T-helper 17 cell (primary cell): ENCODE measurements at places on chromosomes 16 and 17. TPM values are rescaled to one million over a fixed set of nuclear protein-coding genes. Genes with fewer than 3 reads are reported as not detected.
A peak's percentile ranks its signal among the peaks of the same experiment; 100 is the strongest.

DNA sequence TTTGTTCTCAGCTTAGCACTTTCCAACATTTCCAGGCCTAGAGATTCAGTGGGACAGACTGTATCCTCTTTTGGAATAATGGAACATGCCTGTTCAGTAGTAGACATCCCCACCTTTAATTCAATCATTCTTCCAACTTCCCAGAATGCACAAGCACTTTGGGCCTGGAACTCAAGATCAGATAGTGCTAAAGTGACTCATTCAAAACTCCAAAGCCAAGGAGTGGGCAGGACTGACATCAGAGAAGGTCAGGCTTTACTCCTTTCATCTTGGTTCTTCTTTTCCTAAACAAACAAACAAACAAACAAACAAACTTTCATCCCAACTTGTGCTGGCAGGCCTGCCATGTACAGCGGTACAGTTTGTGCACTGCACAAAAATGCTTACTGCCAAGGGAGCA, 172.0 kb downstream of the AXIN2 start:
- no peak for DNase-seq

DNA sequence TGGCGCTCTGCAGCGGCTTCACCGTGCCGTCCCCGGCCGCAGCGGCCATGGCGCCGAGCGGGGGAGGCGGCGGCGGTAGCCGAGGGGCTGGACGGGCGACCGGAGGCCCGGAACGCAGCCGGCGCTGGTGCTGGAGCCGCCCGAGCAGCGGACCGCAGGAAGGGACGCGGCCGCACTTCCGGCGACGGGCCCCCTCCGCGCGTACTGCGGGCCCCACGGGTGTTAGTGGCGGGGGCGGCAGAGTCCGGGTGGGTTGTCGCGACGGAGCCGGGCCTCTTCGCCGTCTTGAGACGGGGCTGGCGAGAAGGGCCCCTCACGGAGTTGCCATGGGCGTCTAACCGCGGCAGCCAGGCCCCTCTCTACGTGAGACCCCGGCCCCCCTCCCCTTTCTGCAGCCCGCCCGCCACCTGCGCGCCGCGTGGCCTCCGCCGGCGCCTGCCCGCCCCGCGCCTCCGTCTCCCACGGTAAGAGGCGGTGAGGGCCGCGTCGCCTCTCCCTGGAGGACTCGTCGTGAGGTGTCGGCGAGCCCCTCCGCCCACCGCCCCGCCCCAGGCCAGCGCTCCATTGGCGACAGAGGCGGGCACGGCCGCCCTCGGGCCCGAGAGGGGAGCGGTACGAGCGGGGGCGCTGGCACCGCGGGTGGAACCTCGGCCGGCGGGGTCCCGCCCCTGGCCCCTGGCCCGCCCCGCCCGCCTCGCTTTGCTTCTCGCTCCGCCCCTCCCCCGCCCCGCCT, at the start of the genes VPS9D1 and ZNF276:
TSS of gene VPS9D1 (minus strand) at position 86 of the 733 bp plus-strand sequence. CDS start at position 49, 37 bp downstream.
TSS of gene ZNF276 (plus strand) at position 725 of the 733 bp plus-strand sequence. CDS start 104 bp downstream, outside the sequence.
- DNase-seq, result peak; percentile 82

- no peak for DNase-seq
These were observed 111.7 kb downstream of the SDR42E1 start for GRCh38 chr16:81899601-81900000.

DNA sequence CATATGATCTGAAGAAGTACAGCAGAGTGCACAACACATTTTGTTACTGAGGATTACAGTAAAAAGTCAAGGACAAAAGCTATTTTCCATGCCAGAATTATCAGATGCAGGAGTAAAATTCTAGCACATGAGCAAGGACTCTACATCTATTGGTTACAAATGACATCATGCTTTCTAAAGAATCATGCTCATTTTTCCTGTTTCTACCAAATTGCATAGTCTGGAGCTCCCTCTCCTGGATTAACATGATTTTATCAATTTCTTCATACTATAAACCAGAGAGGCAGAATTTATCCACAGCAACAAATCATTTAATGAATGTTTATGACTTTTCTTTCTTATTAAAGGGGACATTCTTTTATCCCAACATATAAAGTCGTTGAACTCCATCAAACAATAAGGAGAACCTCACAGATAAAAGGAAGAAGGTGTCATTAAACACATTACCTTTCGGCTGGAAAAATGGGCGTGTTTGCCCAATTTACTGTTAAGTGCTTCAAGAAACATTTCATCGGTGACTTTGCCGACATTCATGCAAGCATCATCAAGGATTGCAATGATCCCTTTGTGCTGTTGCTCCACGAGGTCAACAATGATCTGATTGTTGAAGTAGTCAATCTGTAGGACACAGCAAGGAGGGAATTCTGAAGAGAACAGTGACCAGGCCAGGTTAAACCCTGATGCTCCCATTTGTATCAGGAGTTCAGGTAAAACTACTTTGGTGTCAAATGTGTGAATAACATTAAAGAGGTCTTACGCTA, 121.7 kb downstream of the MYO1D start:
- no peak for DNase-seq

DNA sequence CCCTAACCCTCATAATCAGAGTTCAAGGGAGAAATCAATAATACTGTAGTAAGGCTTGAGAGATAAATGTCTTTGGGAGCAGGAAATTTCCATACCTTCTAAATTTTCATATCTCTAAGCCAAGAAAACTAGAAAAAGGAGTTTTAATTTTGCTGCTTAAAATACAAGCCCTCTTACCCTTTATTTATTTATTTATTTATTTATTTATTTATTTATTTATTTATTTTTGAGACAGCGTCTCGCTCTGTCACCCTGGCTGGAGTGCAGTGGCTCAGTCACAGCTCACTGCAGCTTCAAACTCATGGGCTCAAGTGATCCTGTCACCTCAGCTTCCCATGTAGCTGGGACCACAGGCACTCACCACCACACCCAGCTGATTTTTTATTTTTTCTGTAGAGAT, 69.0 kb upstream of the GNAO1 start:
- DNase-seq, result no peak

DNA sequence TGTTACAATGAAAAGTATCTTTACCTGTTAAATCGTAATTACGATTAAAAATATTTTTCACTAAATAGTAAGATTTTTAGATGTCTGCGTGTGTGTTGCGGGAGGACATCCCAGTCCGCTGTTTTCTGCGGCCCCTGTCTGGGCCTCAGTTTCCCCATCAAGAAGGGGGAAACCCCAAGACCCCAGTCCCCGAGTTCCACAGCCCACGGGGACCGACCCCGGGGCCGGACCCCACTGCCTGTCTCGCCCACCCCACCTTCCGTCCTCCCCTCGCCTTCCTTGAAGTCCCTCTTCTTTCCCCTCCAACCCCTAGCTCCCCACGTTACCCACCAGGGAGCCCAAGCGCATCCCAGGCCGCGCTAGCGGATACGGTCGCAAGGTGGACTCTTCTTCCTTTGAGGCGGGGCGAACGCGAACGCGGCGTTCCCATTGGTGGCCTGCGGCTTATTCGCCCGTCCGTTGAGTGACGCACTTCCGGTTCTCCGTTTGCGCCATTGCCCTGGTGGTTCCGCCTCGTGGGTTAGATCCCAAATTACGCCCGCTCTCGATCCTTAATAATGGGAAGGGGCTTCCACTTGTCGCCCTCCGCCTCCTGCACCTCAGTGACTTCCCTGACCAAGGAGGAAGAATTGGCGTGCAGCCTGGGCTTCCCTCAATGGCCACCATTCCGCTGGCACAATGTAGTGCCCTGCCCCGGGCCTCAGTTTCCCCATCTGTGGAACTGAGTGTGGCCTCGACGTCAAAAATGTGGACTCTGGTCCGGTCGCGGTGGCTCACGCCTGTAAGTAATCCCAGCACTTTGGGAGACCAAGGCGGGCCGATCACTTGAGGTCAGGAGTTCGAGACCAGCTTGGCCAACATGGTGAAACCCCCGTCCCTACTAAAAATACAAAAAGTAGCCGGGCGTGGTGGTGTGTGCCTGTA, at the start of gene NSMCE1:
TSS of gene NSMCE1 (minus strand) at position 397 of the 924 bp plus-strand sequence. CDS start 11,202 bp downstream, outside the sequence.
- DNase-seq, result peak; percentile 87

GRCh38 chr16:56190677-56191155, 573 bp upstream of the GNAO1 start:
- DNase-seq, result no peak

- DNase-seq, result no peak
These were observed 10.9 kb upstream of the CA4 start for GRCh38 chr17:60138769-60139437.

DNA sequence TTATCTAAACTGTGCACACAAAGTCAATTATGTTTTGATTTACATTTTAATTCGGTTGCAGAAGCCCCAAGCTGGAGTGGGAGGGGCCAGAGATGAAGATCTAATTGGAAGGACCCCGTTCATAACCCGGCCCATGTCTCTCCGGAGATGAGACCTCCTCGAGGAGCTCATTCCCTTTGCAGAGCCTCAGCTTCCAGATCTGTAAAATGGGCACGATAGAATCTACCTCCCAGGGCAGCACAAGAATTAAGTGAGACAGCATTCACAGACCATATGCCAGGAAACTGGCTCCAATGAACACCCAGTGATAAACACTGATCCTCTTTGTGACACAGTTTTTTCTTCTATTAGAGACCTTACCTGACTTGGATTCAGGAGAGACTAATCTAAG, 446.5 kb upstream of the CDH5 start:
- DNase-seq, result no peak

DNA sequence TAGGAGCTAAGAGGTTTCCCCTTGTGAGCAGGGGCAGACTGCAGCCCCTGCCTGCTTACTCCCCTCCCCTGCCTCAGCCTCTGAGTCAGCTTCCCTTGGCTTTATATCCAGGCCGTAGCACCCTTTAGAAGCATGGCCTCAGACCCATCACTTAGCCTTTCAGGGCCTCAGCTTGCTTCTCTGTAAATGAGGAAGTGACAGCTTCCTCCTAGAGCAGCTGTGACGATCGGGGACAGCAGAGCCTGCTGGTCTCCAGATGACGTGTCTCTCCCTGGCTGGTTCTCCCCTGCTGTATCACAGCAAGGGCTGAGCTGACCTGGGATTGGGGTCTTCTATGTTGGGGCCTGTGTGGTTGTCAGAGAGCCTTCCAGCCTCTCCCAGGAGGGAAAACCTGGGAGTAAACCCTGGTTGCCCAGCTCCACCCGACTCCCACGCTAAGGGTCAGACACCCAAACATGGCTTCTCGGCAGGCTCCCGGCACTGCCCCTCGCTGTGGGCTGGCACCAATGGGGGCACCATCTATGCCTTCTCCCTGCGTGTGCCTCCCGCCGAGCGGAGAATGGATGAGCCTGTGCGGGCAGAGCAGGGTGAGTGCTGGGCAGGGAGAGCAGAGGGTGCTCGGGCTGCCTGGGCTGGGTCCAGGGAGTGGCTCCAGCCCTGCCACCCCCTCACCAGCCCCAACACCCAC, 16.3 kb upstream of the MYO15B start:
- DNase-seq, result no peak

- no peak for DNase-seq
These were observed 186.4 kb downstream of the BCAS3 start for GRCh38 chr17:60863892-60864707.

- DNase-seq, result no peak
These were observed 60.1 kb upstream of the MED9 start for GRCh38 chr17:17416400-17417360.

DNA sequence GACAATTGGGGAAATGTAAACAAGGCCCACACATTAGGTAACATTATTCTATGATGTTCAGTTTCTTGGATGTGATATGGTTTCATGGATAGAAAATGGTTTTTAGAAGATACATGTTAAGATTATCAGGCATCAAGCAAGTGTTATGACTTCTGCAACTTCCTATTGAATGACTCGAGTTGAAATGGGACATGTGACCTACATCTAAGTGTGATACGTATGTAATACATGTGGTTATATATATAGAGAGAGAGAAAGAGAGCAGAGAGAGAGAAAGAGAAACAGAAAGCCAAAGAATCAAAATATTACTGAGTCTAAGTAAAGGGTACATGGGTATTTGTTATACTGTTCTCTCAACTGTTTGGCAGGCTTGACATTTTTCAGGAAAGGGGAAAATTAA, 1.7 kb downstream of the TMEM170A start:
- DNase-seq, result no peak

DNA sequence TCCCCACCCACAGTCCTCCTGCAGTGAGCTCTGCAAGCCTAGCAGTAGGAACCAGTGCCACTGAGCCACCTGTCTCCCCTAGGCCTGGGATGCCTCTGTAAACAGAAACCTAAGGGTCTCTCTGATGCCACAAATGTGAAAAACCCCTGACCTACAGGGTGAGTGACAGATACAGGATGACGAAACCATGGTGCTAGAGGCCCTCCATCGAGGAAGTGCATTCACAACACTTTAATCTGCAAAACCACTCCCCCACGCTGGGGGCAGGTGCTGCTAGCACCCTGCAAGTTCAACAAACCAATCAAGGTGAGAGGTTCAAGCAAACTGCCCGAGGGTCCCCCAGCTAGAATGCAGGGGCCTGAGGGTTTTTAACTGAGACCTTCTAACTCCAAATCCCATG, 59.5 kb downstream of the CDYL2 start:
- no peak for DNase-seq

DNA sequence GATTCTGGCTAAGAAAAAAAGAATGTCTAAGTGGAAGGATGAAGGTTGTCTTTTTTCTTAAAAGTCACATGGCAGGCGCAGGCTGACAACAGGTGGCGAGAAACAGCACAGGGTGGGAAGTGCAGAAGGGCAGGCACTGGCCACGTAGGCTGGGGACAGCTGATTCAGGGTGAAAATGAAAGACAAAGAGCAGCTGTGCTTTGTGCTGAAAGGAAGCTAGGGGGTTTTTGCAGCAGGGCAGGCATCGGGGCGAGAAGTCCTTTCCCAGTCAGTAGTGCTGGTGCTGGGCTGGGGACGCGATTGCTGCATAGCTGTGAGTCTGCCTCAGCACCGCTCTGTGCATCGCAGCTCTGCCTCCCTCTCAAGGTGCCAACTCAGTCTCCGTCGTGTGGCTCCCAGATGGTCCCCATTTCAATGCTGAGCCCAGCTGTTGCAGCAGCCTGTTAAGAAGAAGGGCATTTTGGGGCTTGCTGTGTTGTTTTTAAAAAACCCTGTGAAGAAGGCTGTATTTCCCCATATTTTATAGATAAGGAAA, 183.1 kb upstream of the CCL2 start:
- no peak for DNase-seq

SYNGR3 gene
- 7.3 TPM for total RNA-seq

TBC1D28 gene
- total RNA-seq, result not detected

PRRT2 gene
- 3.4 TPM for total RNA-seq

LRRC75A gene
- total RNA-seq, result 3.1 TPM

TNP2 gene
- not detected for total RNA-seq

TP53TG3C gene
- total RNA-seq, result not detected

RMI2 gene
- total RNA-seq, result 1.4 TPM
